ENCODE measurements at places on chromosomes 5 and 9.

- no peak for DNase-seq
Observed at GRCh38 chr9:21906881-21907280, 87.3 kb downstream of the CDKN2A start.

GRCh38 chr5:139251695-139252288 lies 41.7 kb upstream of the MATR3 start:
- no peak for DNase-seq

- DNase-seq = no peak
Observed at GRCh38 chr9:618478-618877, 223.0 kb upstream of the DMRT1 start.

- no peak for DNase-seq
Observed at GRCh38 chr5:142924135-142924883, 154.1 kb downstream of the ARHGAP26 start.

DNA sequence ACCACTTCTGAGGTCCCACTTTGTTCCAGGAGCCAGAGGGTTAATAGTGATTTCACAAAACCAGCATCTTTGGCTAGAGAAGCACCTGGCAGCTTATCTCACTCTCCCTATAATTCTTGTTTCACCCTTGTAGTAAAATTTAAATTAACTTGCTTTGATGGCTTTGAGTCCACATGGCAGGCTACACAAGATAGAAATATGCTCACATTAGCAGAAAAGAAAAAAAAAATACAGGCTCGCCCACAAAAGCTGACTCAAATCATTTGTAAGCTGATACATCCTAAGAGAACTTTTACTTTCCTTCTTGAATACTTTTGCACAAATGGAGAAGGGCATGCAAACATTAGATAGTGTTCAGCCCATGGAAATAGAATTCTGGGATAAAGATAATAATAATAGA lies 36.2 kb downstream of the TNFSF15 start:
- DNase-seq = no peak

GRCh38 chr9:38057416-38058195 lies 11.4 kb downstream of the SHB start:
- DNase-seq = no peak

- DNase-seq = no peak
Observed at GRCh38 chr5:156534085-156534484, 207.1 kb downstream of the SGCD start.

DNA sequence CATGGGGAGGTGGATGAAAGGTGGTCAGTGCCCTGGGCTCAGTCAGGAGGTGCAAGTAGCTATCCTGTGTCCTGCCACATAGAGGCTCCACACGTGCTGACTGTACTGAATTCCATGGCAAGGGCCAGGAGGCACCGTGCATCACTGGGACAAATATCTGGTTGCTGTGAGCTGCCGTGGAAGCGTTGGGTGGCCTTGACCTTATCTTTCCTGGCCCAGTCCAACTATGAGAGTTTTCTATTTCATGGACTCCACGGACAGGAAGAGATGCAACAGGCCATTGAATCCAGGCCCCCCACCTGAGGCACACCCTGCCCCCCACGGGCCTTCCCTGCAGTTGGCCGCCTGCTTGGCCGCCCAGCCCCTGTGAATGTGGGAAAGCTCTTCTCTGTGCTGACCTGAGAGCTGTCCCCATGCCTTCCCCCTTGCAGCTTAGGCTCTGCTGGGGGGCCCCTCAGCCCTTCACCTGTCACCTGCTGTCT lies 1.7 kb downstream of the GRHPR start:
- DNase-seq = no peak

DNA sequence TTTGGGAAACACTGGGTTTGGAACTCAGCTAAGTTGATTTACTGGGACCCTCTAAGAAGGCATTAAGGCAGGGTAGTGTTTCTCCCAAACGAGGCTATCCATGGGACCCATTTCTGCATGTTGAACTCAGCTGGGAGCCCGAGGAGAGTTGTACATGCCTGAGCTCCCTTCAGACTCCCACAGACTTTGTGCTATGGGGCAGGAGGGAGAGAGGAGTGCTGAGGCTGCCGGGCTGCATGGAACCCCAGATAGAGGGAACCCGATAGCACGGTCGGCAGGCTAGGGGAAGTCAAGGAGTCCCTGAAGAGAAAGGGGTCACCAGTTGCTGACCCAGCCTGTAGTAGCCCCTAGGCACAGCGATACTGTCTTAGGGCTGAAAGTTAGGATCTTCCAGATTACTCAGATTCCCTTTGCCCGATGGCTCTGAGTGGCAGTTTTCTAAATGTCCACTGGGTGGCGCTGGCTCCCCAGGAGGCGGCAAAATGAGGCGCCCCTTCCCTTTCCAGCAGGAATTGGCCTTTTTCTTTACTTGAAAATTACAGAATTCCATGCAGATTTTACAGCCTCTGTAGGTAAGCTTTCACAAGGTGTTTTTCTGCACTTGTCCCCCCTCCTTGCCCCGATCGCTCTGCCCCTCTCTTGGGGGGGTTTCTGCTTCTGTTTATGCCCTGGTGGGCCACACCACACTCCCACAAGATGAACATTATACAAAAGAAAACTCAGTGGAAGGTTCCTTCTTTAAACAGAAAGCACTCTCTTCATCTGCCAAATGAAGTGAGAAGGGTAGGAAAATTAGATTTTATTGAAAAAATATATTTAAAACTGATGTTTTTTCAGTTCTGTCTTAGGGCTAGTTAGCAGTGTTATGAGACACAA lies 17.8 kb downstream of the NANS start:
- peak; percentile 70 for DNase-seq

- no peak for DNase-seq
Observed at GRCh38 chr5:102910240-102911226, 155.4 kb downstream of the PAM start.

- DNase-seq = no peak
Observed at GRCh38 chr9:131036071-131036470, 27.1 kb downstream of the LAMC3 start.

GRCh38 chr5:54273715-54274114 lies 36.7 kb downstream of the ARL15 start:
- no peak for DNase-seq

DNA sequence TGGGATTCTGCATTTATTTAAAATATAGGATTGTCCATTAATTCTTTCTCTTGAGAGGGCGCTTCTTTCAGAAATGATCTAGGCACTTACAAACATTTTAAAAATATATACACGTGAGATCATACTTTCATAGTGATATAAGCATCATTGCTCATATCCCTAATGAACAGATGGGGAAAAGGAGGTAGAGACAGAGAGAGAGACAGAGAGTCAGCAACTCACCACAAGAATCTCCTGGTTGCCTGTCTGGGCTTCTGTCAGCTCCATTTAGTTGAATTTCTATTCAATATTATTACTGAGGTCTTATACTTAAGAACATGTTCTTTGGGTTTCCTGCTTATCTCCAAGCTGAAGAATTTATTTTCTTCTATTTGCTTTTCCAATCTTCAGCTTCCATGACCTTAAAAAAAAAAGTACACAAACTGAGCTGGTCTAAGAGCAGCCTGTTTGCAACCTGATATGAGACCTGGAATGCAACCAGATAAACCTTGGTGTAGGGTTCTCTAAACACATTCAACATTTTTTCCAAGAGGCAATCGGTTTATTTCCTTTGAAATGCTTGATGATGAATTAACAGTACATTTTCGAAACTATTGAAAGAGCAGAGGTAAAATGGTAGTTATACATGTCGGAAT lies 51.6 kb upstream of the LIFR start:
- no peak for DNase-seq

- no peak for DNase-seq
Observed at GRCh38 chr9:115786321-115786720, 367.3 kb upstream of the PAPPA start.

GRCh38 chr9:132414731-132415130 lies 4.7 kb downstream of the CFAP77 start:
- no peak for DNase-seq

DNA sequence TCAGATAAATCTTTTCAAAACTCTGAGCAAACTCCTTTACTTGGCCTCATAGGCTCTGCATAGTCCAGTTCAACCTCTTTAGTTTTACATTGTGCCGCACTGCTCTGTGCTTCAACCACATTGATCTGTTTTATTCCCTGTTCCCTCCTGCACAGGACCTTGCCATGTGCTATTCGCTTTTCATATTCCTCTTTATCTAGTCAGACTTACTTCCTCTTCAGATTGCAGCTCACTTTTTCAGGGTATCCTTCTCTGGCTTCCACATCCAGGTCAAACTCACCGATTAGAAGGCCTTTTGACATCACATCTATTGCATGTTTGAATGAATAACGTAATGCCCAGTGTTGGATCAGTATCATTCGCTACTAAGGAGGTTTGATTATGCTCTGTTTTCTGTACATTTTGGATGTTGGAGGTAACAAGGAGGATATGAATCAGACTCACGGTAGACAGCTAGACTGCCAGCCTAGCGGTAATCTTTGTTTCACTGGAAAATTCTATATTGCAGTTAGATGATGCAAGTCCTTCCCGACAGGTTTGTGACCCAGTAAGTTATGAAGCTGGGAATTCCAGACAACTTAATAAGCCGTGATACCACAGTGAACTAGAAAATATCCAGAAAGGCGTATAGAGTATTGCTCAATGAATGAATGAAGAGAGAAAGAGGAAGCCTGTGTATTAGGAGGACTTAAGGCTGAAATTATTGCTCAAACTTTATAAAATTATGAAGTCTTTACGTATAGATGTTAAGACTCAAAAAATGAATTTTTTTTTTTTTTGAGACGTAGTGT lies 65.7 kb downstream of the IQGAP2 start:
- no peak for DNase-seq

- no peak for DNase-seq
Observed at GRCh38 chr9:130933114-130934046, 5.7 kb downstream of the FIBCD1 start.

DNA sequence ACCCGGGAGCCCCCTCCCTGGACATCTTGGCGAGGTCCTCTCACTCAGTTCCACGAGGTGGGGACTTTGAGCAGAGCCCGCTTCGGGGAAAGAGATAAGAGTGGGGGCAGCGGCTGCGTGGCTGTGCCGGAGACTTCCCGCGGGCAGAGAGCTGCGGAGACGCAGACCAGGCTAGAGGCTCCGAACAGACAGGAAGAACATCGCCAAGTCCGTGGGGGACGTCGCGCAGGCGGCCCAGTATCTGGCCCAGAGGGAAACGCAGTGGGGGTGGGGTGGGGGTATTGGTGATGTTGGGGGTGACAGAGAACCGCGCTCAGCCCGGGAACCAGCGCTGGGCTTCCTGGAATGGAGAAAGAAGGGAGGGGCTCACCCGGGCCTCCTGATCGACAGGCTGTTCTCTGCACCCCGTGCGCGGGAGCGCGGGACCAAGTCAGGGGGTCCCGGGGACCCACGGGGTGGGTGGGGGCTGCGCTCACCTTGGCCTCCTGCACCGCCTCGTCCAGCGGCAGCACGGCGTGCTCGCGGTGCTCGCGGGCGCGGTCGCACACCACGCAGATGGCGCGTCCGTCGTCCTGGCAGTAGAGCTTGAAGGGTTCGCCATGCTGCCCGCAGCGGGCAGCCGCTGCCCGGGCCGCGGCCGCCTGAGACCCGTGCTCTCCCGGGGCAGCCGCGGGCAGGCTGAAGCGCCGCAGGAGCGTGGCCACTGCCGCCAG lies 727 bp downstream of the TRIM7 start:
- no peak for DNase-seq

DNA sequence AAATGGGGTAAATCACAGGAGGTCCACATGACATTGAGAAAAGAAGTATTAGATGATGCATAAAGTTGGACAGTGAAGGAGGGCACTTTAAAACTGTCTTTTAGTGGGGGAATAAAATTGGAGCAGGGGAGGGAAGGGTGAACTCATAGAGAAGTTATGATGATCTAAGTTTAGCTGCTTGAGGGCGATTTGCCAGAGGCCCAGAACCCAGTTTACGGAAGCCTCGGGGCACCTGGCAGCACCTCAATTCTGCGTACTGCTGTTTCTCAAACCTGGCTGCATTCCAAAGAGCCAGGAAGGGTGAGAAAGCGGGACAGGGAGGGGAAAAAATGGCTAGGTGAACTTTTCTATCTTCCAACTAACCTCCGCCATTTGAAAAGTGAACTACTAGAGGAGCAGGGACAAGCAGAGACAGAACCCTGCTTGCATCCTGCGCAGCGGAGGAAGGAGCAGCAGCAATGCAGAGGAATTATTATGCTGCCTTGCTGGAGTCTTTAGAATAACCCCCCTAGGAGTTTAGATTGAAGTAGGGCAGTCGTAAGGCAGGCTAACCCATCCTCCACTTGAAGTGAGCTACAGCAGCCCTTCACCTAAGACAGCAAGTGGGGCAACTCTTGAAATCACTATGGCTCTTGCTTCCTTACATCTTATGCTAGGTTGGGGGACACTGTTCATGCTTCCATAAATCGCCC lies 316.8 kb downstream of the BRINP1 start:
- no peak for DNase-seq

DNA sequence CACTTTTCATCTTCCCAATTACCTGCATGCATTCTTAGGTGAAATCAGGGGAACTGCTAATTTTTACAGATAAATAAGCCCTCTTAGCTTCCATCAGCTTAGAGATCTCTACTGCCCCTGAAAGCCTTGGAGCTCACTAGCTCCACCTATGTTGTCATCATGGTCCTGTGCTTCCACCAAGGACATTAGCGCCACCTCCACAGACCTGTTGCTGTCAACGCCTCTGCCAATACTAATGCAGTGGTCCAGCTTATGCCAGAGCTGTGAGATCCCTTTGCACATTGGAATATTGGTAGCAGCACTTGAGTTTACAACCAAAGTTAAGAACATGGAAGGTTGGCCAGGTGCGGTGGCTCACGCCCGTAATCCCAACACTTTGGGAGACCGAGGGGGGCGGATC lies 7.7 kb upstream of the SHISAL2B start:
- DNase-seq = no peak

DNA sequence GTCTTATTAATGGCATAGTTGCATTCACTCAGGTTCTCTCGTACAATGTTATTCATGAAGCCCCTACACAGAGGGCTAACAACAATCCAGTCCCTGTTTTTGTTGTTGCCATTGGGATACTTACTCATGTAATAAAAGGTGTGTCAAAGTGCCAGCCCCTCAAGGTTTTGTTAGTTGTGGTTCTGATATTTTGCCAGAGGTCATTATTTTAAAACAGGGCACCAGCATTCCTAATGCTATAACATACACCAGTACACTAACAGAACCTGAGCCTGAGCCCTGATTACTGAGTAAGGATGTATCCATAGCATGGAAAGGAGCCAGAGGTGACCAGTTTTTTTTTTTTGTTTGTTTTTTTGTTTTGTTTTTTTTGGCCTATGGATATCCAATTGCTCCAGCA lies 50.2 kb downstream of the SMC2 start:
- DNase-seq = no peak

DNA sequence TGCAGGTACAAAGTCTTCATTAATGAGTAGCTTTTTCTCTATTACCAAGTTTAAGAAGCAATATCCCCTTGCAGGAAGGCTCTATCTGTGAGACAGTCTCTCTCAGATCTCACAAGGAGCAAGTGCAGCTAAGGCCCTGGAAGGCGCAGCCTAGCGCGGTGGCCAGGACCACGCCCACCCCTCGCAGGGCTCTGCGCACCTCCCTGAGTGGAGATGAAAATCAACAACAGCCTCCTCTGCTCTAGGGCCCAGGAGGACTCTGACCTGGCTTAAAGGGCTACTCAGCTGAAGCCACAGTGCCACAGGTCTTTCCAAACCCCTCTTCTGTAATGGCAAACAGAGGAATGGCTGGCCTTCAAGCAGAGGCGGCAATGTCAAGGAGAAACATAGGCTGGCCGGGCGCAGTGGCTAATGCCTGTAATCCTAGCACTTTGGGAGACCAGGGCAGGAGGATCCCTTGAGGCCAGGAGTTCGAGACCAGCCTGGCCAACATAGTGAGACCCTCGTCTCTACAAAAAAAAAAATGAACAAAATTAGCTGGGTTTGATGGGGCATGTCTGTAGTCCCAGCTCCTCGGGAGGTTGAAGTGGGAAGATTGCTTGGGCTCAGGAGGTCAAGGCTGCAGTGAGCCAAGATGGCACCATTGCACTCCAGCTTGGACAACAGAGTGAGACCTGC lies 11.9 kb downstream of the SEC16A start:
- no peak for DNase-seq

All from activated gamma-delta T cell treated with Interleukin-2 at 50 U/mL for 16 hours (primary cell).